Mammary epithelial cell (primary cell): ENCODE measurements at places on chromosomes 6 and 20.
A peak's percentile ranks its signal among the peaks of the same experiment; 100 is the strongest.

GRCh38 chr6:25866011-25866410 is 8.0 kb downstream of the SLC17A3 start:
- no peak for DNase-seq

GRCh38 chr6:5695260-5696245 is 311.2 kb downstream of the NRN1 start:
- DNase-seq: peak; percentile 55

GRCh38 chr6:29762781-29763214 is 39.6 kb downstream of the HLA-F start:
- DNase-seq: peak; percentile 43

GRCh38 chr6:139187489-139187888 is 52.6 kb downstream of the HECA start:
- no peak for DNase-seq

DNA sequence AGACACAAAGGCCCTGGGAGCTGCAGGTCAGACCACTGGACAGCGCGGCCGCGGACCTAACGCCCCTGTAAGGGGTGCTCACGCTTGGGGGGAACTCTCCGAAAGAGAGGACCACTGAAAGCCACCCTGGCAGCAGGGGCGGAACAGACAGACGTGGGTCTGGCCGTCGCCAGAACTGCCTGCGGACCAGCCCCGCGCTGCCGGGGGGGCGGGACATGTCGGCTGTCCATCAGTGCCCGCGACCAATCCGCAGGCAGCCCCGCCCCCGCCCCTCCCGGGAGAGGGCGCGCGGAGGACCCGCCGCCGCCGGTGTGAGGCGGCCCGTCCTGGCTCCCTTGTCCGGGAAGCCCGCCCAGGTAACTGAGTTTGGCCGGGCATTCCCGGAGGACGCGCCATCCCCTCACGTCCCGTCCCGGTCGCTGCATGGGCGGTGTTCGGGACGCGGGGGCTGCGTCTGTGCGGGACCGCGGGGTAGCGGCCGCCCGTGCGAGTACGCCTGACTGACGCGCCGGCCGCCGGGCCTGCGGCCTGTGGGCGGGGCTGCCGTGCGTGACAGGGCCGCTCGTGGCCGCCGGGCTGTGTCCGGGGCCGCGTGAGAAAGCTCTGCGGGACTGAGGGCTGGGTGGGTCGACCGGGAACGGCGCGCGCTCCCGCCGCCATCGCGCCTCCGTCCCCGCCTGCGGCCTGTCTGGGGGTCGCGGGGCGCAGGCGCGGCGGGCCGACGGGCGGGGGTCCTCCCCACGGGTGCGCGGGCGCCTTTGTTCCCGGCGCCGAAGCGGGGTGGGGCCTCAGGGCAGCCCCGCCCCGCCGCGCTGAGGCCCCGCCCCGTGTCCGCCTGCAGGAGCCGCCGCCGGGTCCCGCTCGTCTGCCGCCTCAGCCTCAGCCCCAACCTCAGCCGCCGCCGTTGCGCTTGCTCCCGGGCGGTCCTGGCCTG is at the start of gene PLCG1:
Gene PLCG1 (plus strand): TSS at position 864 of the 934 bp plus-strand sequence. CDS start 99 bp downstream, outside the sequence.
- peak; percentile 86 for DNase-seq

- no peak for DNase-seq
Observed at GRCh38 chr20:30168800-30169138, 1088.7 kb upstream of the DEFB115 start.

GRCh38 chr20:61704661-61705060 is 361.0 kb downstream of the TAF4 start:
- DNase-seq: no peak

GRCh38 chr6:106452628-106453027 is 92.1 kb downstream of the CRYBG1 start:
- DNase-seq: peak; percentile 53

DNA sequence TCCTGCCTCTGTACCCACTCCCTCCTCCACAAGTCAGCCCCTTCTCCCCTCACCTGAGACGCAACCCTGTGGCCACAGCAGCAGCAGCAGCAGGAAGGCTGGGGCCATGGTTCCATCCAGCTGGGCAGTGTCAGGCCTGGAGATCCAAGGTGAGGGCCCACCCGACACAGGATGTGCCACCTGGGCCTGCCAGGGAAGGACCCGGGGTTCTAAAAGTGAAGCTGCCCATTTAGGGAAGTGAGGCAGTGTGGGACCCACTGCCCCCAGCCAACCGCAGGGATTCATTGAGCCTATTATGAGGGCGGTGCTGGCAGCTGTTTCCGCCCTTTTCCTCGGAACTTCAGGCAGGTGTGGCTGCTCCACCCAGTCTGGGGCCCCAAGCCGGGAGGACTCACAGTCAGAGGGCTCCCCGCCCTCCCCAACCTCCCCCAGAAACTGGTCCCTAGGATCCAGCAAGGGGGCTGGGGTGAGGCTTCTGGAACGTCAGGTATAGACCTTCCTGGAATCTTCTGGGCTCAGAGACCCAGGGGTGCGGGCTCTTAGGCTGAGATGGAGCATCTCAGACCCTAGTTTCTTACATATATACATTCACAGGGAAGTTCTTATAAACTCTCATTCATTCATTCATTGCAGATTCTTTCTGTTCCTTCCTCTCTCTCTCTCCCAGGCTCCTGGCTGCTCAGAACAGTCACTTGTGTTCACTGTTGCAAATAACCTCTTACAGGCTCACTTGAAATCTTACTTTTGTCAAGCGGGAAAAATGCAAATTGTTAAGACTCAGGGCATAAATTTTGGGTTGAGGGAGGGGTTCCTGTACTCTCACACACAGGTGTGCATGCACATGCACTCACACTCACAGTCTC is at the start of gene TREML2:
Gene TREML2 (minus strand): TSS at position 249 of the 863 bp plus-strand sequence. CDS start 141 bp downstream, at position 108.
- no peak for DNase-seq

- DNase-seq: no peak
Observed at GRCh38 chr6:89148016-89148750, 2.3 kb downstream of the PM20D2 start.

- DNase-seq: no peak
Observed at GRCh38 chr6:159313018-159313417, 143.8 kb downstream of the FNDC1 start.

GRCh38 chr20:36210436-36211021 is 25.7 kb upstream of the AAR2 start:
- no peak for DNase-seq

GRCh38 chr20:56158489-56158888 is 90.0 kb upstream of the MC3R start:
- DNase-seq: no peak

DNA sequence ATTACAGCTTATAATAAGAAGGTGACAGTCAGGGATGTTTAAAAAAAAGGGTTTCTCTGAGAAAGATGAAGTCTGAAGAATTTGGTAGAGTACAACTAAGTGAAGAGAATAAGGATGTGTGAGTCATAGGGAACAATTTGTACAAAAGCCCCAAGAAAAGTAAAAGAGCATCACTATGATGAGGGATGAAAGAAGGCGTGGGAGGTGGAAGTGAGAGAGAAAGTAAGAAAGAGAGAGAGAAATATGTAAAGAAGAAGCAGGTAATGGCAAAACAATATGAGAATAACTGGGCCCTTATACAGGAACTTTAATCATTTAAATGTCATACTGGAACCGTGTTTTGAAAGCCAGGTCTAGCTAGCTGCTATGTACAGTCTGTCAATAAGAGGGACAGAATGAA is 179.4 kb downstream of the ASCC3 start:
- DNase-seq: no peak

DNA sequence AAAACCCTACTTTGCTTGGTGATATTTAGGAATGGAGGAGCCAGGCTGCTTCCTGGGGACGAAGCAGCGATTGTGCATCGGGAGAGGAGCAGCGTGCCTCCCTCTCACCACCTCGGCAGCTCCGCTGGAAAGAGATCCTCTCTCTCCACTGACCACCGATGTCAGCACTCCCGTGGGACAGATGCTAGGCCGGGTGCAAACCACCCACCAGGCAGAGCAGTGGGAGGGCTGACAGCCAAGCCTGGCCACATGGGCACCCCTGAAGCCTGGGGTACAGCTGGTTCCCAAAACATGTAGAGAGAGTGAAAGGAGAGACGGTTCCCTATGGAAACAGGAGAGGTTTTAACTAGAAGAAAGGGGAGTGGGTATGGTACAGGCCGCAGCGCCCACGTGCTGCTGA is 220.0 kb downstream of the ANKRD60 start:
- no peak for DNase-seq

- DNase-seq: no peak
Observed at GRCh38 chr6:30777155-30777485, 32.8 kb upstream of the IER3 start.

DNA sequence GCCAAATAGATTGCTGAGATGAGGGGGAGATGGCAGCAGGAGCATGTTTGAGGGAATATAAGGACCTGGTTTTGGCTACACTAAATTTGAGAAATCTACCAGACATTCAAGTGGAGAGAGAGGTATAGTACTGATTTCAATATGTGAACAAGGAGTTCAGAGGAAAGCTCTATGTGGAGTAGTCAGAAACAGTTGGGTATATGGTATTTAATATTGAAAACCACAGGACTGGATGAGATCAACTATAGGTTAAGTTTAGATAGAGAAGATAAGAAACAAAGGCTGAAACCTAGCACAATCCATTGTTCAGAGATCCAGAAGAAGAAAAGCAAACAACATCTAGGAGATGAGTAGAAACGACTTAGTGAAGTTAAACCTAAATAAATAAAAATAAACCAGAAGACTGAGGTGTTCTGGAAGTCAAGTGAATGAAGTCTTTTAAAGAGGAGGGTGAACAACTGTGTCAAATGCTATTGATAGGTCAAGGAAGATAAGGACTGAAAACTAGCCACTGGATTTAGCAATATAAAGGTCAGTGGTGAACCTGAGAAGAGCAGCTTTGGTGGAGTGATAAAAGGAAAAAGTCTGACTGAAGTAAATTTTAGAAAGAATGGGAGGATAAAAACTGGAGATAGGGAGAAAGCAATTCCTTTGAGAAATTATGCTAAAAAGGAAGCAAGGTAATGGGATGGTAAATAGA is 121.2 kb upstream of the RUNX2 start:
- no peak for DNase-seq

DNA sequence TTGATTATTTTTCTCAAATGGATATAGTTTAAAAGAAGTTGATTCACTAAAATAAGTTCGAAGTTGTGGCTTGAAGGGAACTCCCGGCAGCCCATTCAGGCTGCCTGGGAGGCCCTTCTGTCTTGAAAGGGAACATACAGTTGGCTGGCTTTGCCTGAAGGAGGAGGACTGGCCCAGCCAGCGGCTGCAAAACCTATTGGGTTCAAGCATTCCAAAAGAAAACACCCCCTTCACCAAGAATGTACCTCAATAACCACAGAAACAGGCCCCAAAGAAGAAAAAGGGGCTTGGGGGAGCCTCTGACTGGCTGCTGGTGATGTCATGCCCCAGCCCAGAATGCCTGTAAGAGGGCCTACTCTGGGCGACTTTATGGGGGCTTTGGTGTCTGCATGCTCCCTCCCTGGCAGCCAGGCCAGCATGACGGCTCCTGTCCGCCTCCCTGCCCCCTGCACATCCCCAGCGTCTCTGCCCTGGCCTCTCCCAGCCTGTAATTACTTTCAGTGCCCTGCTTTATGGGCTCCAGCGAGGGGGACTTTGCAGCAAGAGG is 36.5 kb downstream of the MAFB start:
- DNase-seq: no peak

- DNase-seq: no peak
Observed at GRCh38 chr20:20953738-20954618, 152.2 kb downstream of the LINC00237 start.

- no peak for DNase-seq
Observed at GRCh38 chr6:36735110-36736071, 37.8 kb downstream of the RAB44 start.

DNA sequence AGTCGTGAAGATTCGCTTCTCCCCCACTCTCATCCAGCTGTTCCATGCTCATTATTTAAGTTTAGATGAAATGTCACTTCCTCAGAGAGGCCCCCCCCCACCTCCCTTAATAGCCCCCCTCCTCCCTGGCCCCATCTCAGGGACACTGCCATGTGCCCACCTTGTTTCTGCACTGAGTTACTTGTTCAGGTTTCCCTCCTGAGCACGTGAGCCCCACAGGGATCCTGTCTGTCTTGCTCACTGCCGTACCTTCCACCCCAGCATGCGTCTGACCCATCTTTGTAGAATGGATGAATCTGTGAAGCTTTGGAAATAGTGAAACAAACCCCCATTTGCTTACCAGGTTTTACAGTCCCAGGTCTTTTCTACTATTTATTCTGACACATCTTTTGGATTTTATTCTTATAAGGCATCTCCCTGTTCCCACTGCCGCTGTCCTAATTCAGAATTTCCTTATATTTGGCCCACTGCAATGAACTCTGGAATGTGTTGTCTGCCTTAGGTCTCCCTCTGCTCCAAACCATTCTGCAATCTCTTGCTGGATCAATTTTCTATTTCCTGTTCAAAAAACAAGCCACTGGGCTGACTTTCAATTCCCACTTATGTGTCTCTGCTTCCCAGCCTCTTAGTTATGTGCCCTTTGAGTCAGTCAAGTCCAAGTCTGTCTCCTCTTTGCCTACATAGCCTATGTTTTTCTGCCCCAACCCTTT is 136.5 kb upstream of the ECI2 start:
- DNase-seq: no peak

DNA sequence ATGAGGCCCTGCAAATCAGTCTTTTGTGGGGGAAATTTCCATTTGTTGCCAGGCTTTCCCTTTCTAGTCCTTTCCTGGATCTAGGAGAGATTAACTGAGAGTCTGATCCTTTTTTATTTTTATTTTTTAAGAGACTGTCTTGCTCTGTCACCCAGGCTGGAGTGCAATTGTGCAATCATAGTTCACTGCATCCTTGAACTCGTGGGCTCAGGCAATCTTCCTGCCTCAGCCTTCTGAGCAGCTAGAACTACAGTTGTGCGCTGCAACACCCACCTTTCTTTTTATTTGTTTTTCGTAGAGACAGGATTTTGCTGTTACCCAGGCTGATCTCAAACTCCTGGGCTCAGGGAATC is 22.9 kb downstream of the OR2B2 start:
- no peak for DNase-seq

- DNase-seq: no peak
Observed at GRCh38 chr20:19977373-19977770, 39.8 kb upstream of the NAA20 start.

GRCh38 chr20:20452254-20452676 is 84.4 kb downstream of the INSM1 start:
- DNase-seq: peak; percentile 64

DNA sequence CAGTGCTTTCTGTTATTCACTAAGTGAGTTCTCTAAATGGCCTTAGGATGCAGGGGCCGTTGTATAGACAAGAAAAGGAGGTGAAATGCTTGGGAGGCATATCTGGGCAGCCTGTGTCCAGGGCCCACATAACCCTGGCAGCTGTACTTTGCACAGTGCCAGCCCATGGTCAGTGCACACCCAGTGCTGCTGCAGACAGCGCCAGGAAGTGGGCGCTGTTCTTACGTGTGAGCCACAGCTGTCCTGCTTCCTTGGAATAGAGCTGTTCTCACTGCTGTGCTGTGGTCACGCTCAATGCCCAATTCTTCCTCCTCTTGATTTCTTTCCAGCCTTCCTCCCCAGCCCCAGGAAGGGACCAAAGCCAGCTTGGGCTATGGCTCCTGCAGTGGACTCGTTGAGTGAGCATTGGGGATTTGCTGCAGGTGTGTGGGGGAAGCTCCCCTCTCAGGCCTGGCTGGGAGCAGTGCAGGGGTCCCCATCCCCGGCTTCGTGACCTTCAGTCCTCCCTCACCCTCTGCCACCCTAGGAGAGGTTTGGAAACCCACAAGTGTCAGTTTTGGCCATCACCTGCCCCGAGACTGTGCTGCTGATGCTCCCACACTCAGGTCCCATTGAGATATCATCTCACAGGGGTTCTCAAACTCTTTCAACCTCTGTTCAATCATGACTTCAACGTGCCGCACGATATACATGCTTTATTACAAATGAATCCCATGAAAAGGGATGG is 246.8 kb upstream of the EXOC2 start:
- no peak for DNase-seq

- DNase-seq: peak; percentile 94
Observed at GRCh38 chr6:159701413-159701999, 8.5 kb upstream of the SOD2 start.
